Naive thymus-derived CD4-positive, alpha-beta T cell (primary cell): ENCODE measurements at places on chromosomes 1 and 21. TPM values are rescaled to one million over a fixed set of nuclear protein-coding genes. Genes with fewer than 3 reads are reported as not detected.

- no peaks in the 10 kb centered on the region for H3K36me3 ChIP-seq
- no peaks in the 10 kb centered on the region for H3K4me1 ChIP-seq
- H3K27me3 ChIP-seq: no peaks in the 10 kb centered on the region
- DNase-seq: no peak
- H3K27ac ChIP-seq: no peak overlapping the region
Measured at GRCh38 chr1:106659490-106660244, 396.8 kb upstream of the PRMT6 start.

DNA sequence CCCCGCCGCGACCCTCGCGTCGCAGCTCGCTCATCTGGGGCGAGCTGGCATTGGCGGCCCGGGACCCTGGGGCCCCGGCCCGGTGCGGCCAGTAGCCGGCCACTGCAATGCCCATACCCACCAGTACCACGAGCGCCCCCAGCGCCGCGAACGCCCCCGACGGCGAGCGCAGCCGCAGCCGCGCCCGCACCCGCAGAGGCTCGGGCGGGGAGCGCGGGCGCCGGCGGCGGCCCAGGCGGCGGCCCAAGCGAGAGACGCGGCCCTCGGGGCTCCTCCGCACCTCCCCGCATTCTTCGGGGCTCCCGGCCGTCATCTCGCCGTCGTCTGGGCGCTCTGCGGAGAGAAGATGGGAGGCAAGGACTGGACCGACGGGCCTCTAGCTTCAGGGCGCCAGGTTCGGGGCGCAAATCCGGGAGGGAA is 2.2 kb downstream of the TMEM200B start:
- H3K27ac ChIP-seq: no peak overlapping the region
- H3K36me3 ChIP-seq: peaks cover 26% of the 10 kb centered on the region
- peaks cover 12% of the 10 kb centered on the region for H3K27me3 ChIP-seq
- no peak overlapping the region for H3K4me3 ChIP-seq
- H3K4me1 ChIP-seq: peaks cover 6% of the 10 kb centered on the region

DNA sequence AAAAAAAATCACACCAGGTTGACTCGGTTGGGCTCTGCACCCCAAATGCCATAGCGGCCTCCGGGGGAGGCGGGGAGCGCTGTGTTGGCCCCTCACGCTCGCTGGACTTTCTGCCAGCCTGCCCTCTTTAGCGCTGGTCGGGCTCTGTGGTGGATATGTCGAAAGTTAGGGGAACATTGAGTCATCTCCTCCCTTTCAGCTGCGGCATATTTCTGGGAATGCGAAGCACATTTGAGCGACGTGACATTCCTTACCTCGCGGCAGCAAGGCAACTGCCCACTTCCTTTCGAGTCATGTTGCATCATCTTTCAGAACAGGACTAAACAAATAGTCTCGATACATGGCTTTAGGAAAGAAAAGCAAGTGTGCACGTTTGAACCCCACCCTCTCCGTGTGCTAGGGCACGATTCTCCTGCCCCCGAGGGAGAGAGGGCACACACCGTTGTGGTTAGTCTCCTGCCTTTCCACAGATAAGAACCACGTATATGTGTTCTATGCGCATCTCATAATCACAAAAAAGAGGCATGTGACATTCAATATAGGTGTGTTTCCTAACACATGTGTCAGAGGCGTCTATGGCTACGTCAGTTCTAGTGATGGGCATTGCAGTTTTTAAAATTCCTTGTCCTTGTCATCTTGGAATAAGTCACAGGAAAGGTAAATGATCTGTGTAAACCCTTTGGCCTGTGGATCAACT is 105.9 kb upstream of the SLC45A1 start:
- H3K36me3 ChIP-seq: no peaks in the 10 kb centered on the region
- no peak overlapping the region for H3K4me3 ChIP-seq
- no peak for DNase-seq
- no peaks in the 10 kb centered on the region for H3K27me3 ChIP-seq

GRCh38 chr1:89529196-89529595 is 4.6 kb downstream of the LRRC8B start:
- no peak for DNase-seq
- H3K36me3 ChIP-seq: peaks cover 9% of the 10 kb centered on the region
- H3K27ac ChIP-seq: no peak overlapping the region
- no peak overlapping the region for H3K4me3 ChIP-seq

The GPATCH3 gene
- total RNA-seq: 24.1 TPM
